CD4-positive, alpha-beta memory T cell (primary cell): ENCODE measurements at places on chromosomes 4 and X. TPM values are rescaled to one million over a fixed set of nuclear protein-coding genes. Genes with fewer than 3 reads are reported as not detected.

DNA sequence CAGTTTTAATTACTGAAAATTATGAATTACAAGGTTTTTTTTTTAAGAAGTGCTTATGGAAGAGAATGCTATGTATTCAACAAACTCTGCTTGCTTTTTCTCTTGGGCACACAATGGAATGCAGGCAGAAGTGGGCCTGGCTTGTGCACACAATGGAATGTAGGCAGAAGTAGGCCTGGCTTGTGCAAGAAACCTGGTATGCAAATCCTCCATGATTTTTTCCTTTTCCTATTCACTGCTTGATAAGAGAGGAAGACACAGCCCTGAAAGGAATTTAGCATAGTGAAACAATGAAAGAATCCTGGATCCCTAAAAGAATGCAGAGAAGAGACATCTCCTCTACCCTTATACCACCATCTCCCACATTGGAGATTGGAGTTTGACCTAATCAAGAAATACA lies 138.4 kb downstream of the COL25A1 start:
- no peak for DNase-seq

DNA sequence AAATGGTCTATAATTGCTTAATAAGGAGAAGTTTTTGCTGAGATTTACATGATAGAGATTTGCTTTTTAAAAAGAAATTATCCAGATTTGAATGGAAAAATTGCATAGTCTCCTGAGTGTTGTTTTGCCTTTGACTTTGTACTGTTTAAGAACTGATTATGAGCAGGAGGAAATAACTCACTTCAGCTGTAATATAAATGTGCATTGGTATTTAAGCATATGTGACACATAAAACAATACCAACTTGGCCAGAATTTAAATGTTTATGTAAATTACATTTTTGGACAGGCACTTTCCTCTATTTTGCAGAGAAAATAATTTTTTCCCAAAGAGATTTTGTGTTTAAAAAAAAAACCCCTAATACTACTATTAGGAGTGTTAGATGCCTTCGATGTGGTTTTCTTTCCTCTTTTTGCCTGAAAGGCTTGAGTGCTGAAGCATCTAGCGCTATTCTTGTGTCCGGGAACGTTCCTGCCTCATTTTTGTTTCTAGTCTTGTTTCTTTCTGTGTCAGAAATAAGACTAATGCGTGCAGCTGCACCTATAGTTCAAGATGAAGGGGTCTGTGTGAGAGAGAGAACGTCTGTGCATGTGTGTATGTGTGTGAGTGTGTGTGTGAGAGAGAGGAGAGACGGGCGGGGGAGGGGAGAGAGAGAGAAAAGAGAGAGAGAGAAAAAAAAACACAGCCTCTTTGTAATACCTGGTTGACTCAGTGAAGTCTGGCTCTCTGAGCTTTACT lies 60.8 kb downstream of the TBL1X start:
- DNase-seq, result no peak

DNA sequence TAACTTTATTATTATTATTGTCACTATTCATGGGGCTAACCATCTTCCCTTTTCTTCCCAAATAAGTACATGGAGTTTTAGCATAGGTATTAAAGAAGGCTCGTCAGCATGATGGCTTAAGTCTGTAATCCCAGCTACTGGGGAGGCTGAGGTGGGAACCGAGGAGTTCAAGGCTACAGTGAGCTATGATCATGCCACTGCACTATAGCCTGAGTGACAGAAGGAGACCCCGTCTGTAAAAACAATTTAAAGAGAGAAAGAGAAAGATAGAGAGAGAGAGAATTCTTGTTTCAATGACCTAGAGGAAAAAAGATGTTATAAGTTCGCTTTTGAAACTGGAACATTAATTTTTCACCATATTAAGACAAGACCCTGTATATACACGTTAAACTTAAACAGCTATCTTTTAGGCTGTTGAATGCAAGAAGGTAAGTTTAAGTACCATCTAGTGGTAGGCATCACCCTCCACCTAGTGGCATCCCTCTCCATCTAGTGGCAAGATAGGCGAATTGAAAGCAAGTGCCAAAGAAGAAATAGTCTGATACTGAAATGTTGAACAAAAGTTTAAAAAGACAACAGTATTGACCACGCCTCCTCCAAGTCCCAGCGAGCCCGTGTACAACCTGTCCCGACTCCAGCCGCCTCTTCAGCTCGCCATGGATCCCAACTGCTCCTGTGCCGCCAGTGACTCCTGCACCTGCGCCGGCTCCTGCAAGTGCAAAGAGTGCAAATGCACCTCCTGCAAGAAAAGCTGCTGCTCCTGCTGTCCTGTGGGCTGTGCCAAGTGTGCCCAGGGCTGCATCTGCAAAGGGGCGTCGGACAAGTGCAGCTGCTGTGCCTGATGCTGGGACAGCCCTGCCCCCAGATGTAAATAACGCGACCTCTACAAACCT lies 26.0 kb upstream of the YTHDC1 start:
- peak; percentile 64 for DNase-seq

GRCh38 chr4:86963697-86964096 lies 28.9 kb downstream of the AFF1 start:
- DNase-seq, result no peak

GRCh38 chrX:3184176-3184930 lies 143.1 kb downstream of the ARSF start:
- DNase-seq, result no peak

- DNase-seq, result no peak
Measured at GRCh38 chr4:25901030-25901430, 13.0 kb upstream of the SMIM20 start.

GRCh38 chr4:176153124-176153523 lies 42.3 kb downstream of the SPATA4 start:
- no peak for DNase-seq

DNA sequence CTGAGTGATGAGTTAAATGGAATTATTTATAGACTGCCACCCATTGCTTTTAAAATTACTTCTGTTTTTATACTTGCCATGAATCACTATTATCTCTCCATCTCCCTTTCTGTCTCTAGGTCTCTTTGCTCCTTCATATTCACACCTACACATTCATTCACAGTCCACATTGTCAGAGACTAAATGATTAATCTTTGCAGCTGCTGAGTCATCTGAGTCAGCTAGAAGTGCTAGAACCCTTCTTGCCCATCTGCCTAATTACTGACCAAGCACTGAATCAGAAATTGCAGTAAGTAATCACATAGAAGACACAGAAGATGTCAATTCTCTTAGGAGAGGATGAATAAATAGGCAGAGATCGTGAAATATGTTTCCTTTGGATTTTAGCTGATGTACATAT lies 31.6 kb upstream of the RPS6KA6 start:
- no peak for DNase-seq

The GAGE12C gene
- total RNA-seq, result not detected

The PCDH19 gene
- not detected for total RNA-seq

The F8A2 gene
- total RNA-seq, result not detected

The ADH5 gene
- 80.5 TPM for total RNA-seq
